ENCODE measurements at places on chromosomes 7 and 10. TPM values are rescaled to one million over a fixed set of nuclear protein-coding genes. Genes with fewer than 3 reads are reported as not detected.

C10orf143 gene
- total RNA-seq: 4.4 TPM

CLRN3 gene
- total RNA-seq: not detected

OR2A42 gene
- total RNA-seq: 0.46 TPM

DNA sequence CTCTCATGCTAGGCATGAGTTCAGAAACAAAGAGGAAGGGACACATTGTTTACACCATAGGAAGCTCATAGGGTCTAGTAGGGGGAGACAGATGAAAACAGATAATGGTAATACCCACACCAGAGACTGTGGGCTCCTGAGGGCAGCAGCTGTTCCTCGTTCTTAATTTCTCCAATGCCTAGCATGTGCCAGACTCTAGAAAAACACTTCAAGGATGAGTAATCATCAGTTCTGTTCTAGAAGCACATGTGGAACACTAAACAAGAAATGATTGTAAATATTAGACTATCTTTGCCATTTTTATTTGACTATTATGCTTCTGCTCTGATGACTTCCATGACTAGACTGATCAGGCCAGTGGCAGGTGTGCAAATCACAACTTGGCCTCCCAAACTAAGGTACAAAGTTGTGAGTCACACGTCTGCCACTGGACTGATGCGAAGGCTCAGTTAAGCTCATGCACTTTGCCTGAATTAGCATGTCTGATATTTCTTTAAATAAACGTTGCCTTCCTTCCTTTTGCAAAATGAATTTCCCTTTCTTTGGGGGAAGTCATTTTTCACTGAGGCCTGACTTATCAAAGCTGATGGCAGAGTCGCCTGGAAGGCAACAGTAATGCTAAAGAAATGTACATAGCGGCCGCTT lies 89.2 kb upstream of the FGL2 start:
- H3K4me3 ChIP-seq: no peak overlapping the region
- H3K27me3 ChIP-seq: no peaks in the 10 kb centered on the region
- no peaks in the 10 kb centered on the region for H3K4me1 ChIP-seq
- H3K36me3 ChIP-seq: no peaks in the 10 kb centered on the region
- DNase-seq: no peak

- H3K27me3 ChIP-seq: no peaks in the 10 kb centered on the region
- peaks cover 1% of the 10 kb centered on the region for H3K4me1 ChIP-seq
- no peak overlapping the region for H3K4me3 ChIP-seq
- peaks cover 20% of the 10 kb centered on the region for H3K36me3 ChIP-seq
- DNase-seq: no peak
These were observed 151.7 kb downstream of the EGFR start for GRCh38 chr7:55170335-55171069.

DNA sequence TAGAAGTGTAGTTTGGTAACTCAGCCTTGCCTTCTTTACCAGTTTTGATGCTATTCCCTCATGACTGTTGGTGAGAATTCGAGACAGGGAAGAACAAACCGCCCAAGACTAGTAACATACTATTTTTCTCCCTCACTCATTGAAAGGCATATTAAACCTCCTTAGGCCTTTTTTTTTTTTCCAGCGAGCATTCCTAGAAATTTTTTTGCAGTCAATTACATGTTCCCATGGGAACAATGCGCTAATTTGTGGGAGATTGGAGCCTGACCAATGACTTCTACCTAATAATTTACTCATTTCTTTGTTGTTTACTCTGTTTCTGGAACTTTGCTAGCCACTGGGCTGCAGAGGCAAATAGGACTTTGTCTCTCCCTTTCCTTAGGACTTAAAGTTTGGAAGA lies 6.0 kb downstream of the VPS50 start:
- H3K4me3 ChIP-seq: no peak overlapping the region
- no peaks in the 10 kb centered on the region for H3K27me3 ChIP-seq
- H3K4me1 ChIP-seq: peaks cover 5% of the 10 kb centered on the region

- H3K27ac ChIP-seq: no peak overlapping the region
- no peak for DNase-seq
- H3K4me3 ChIP-seq: no peak overlapping the region
- H3K27me3 ChIP-seq: no peaks in the 10 kb centered on the region
These were observed 26.2 kb downstream of the GRID1 start for GRCh38 chr10:86340176-86340990.

DNA sequence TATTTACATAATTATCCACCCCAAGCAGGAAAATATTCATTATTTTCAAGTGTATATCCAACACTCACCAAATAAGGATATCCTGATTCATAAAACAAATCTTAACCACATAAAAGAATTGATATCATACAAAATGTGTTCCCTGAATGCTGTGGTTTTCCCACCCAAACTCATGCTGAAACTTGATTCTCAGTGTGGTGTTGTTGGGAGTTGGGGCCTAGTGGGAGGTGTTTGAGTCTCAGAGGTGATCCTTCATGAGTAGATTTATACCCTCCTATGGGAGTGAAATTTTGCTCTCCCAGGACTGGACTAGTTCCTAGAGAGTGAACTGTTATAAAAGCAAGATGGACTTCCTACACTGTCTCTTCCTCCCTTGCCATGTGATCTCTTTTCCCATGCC lies 1028.3 kb downstream of the SORCS1 start:
- no peaks in the 10 kb centered on the region for H3K27me3 ChIP-seq
- H3K27ac ChIP-seq: no peak overlapping the region
- H3K4me1 ChIP-seq: no peaks in the 10 kb centered on the region
- DNase-seq: no peak
- no peak overlapping the region for H3K4me3 ChIP-seq

DNA sequence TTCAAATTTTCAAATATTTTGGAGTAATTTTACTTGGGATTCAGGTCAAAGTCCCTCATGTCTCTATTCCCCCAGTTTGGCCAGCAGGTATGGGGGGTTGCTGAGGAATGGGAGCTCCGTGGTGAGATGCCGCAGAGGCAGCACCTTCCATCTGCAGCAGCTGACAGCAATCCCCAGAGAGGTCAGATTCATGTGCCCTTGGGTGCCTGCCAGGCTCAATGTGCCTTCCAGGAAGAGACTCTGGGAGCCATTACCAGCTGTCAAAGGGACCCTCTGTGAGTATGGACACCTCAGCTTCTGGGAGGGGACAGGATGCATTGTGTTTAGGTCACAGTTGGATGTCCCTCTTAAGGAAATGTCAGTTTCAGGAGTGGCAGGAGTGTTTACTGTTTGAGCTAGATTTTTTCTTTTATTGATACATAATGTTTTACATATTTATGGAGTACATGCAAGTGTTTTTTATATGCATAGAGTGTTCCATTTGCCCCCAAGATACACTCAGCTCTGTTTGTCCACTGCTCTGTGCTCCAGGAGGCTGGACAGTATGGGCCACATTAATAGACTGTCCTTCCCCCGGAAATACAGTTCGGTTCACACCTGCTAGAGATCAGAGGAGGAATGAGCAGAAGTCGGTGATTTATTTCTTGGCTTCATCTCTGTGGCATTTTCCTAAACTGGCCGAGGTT lies 75.3 kb upstream of the GRB10 start:
- no peaks in the 10 kb centered on the region for H3K36me3 ChIP-seq
- H3K4me3 ChIP-seq: no peak overlapping the region

DNA sequence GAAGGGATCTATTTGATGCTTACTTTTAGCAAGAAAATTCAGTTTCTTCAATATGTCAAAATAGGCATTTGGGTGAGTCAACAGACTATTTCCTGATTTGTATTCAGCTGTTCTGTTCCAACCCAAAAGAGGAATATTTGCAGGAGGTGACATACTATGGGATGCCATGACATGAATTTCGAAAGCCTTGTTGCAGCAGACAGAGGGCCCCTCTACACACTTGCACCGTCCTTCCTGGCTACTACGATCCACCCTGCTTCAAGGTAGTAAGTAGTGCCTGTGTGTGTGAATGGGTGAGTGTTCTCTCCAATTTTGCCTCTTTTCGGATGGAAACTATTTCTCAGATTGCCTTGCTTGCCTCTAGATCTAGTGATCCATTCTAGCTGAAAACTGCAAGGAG lies 413.0 kb upstream of the ADARB2 start:
- no peaks in the 10 kb centered on the region for H3K27me3 ChIP-seq
- no peak overlapping the region for H3K4me3 ChIP-seq
- H3K4me1 ChIP-seq: no peaks in the 10 kb centered on the region
- H3K36me3 ChIP-seq: no peaks in the 10 kb centered on the region

DNA sequence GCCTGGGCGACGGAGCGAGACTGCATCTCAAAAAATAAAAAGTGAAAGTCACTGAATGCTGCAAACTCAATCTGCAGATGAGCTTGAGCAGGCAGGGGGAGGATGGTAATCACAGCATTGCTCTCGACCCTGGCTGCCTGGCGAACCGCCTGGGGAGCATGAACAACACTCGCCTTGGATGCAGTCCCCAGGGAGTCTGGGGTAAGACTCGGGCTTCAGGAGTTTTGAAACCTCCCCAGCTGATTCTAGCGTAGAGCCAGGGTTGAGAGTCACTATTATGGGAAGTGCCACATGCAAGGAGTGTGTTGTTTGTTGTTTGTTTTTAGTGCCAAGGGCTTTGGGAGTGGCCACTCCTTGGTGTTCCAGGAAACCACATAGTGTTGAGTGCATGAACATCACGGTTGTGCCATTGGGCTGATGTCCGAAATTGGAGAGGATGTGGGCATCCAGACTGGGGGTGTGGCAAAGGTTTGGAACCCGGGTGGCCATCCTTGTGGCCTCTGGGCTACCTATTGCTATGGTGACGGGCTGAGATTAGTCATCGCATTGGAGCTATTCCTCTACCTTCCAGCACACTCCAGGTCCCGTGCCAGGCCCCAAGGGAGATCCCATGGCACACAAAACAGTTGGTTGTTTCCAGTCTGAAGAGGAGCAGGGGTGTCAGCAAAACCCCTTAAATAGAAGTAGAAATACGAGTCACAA lies 92.6 kb downstream of the RGS10 start:
- H3K27ac ChIP-seq: peak overlapping the region; percentile 35
- H3K4me1 ChIP-seq: no peaks in the 10 kb centered on the region
- DNase-seq: no peak
